ENCODE measurements at places on chromosomes 12 and 14.

- no peak for ATAC-seq
Observed at GRCh38 chr14:43356979-43357545, 1150.0 kb downstream of the FSCB start.

DNA sequence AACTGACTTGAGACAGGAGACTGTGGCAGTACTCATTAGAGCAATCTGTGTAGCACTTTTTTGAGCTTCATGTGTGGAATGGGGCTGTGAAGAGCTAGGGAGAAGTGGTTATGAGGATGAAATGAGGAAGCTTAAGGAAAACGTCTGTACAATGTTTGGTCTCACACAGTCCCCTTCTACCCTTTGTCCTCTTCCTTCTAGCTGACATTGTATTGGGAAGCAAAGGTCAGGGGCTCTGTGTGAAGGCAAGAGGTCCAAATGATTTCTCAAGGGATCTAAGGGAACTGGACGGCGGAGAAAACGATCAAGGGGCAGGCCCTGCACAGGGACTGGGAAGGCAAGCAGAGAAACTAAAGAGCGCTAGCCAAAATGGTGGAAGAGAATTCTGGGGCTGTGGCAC lies 13.1 kb upstream of the CIPC start:
- no peak for ATAC-seq

- no peak for ATAC-seq
Observed at GRCh38 chr14:92710001-92710341, 38.5 kb downstream of the LGMN start.

DNA sequence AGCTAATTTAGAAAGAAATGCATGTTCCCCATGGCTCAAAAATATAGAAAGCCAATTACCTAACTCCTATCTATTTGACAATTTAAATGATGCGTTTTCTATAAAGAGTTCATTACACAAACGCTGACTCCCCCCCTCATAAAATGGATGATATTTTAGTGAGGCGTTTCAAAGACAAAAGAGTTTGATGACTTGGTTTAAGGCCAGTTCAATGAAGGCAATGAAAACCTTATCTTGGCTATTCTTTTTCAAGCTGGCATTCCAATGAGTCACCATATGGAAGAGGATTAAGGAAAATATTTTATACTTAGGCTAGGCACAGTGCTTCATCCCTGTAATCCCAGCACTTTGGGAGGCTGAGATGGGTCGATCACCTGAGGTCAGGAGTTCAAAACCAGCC lies 62.7 kb downstream of the HMGA2 start:
- no peak for ATAC-seq

DNA sequence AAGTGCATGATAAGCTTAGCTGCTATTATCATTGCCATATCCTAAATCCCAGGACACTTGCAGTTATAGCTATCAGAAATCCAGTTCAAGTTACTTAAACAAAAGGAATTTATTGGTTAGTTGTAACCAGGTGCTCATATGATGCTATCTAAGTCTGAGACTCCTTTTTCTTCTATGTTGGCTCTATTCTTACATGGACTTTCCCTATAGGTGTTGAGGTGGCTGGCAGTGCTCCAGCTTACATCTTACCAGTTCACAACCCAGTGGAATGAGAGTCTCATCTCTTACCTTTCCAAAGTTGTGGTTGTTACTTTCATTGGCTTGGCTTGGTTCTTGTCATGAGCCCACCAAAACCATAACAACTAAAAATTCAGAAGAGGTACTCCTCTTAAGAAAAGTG lies 94.6 kb downstream of the DACT1 start:
- no peak for ATAC-seq

GRCh38 chr12:132956011-132956788 lies at the start of gene ZNF605:
Gene ZNF605, minus strand, starts transcription at chr12:132956306. Its CDS starts 10,671 bp downstream, at chr12:132945635.
- ATAC-seq: peak; percentile 95

DNA sequence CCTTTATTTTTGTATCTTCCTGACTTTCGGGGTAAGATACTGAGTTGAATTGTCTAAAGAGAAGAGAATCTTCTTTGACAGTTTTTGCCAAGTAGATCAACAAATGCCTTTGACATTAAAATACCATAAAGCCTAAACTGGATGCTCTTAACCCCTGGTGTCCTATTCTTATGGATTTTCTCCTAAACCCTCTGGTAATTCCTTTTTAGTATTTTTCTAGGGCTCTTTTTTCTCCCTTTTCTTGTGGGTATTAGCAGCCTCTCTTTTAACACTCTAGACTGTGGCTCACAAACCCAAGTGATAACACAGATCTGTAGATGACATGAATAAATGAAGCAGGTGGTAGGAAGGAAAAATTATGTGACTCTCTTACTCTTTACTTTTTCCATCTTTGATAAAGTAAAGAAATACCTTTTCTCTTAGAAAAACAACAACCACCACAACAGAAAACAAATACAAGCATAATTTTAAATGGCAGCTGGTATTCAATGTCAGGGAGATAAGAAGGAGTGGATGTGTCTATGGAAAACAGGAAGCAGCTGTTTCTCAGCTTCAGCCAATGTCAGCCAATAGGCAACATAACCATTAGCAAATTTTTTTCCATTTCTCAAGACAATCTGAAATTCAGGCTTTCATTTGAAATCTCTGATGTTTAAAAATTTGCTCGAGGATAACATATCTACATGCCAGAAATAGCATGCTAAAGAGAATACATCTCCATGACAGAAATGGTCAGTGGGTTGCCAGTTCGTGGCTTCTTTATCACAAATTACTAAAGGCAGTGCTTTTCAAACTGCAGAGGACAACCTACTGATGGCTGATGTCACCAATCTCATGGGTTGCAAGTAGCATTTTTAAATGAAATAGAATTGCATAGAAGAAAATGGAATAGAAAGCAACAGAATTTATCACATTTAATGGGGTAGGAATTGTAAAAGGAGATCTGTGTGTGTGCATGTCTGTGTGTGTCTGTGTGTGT lies 123.1 kb upstream of the KRR1 start:
- no peak for ATAC-seq

DNA sequence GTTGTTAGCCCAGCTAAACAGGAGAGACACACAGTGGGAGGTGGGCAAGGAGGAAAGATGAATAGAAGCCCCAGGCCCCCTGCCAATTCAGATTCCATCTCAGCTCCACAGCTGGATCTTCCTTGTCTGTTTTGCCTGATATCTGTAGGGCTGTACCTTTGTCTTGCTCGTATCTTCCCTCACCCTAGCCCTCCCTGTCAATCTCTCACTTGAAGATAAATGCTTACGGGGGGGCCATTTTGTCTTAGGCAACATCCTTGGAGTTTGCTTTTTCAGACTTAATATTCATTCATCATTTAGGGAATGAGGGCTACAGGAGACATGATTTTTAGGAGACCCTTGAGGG lies 2.4 kb downstream of the KIF5A start:
- no peak for ATAC-seq

DNA sequence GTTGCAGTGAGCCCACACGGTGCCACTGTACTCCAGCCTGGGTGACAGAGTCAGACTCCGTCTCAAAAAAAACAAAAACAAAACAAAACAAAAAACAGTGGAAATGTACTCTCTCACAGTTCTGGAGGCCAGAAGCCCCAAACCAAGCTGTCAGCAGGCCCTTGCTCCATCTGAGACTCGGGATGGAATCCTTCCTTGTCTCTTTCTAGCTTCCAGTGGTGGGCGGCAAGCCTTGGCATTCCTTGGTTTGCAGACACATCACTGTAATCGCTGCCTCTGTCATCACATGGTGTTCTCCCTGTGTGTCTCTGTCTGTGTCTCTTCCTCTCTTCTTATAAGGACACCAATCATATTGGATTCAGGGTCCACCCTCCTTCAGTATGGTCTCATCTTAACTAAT lies 6.4 kb downstream of the TNS2 start:
- no peak for ATAC-seq

DNA sequence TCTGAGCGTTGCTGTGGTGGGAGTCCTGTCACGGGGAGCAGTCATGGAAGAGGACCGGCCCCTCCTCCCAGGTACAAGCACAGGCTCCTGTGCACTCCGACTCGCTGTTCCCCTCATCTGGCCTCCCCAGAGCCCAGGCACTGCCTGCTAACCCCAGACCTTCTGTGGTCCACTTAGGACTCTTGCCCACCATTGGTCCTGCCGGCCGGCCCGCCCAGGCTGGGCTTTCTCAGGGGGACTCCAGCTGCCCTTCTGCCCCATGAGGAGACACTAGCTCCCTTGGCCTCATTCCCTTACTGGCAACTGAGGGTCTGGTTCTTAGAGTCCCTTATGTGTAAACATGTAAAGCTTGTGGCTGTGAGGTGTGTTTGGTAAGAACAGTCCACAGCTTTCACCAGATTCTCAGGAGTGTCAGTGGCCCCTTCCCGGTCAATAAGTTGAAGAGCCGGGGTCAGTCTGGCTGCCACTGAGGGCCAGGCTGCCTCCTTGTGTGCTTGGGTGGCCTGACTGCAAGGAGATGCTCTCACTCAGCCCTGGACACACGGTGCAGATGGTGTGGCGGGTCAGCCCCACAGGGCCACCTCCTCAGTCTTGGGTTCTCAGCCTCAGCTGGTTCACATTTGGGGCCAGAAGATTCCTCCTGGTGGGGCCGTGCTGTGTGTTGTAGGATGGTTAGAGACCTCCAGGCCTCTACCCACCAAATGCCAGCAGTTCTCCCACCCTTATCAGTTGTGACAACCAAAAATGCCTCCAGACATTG lies 43.6 kb downstream of the DDX51 start:
- no peak for ATAC-seq

- ATAC-seq: no peak
Observed at GRCh38 chr14:44297437-44297836, 209.6 kb downstream of the FSCB start.

DNA sequence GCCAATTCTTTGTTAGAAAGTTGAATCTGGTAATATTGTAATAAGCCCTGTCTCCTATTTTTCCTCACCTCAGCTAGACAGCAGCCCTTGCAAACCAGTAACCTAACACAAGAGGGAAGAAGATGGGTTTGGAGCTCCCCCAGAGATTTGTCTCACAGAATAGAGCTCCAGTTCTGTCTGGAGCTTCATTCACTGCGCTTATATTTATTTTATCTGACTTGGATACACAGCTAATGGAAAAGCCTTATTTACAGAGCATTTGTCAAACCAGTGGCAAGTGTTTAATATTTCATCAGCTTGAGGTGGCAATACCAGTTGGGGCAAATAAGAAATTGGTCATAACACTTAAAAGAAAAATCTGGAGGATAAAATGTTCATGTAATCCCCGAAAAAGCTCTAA lies 1094.0 kb downstream of the FSCB start:
- ATAC-seq: no peak

DNA sequence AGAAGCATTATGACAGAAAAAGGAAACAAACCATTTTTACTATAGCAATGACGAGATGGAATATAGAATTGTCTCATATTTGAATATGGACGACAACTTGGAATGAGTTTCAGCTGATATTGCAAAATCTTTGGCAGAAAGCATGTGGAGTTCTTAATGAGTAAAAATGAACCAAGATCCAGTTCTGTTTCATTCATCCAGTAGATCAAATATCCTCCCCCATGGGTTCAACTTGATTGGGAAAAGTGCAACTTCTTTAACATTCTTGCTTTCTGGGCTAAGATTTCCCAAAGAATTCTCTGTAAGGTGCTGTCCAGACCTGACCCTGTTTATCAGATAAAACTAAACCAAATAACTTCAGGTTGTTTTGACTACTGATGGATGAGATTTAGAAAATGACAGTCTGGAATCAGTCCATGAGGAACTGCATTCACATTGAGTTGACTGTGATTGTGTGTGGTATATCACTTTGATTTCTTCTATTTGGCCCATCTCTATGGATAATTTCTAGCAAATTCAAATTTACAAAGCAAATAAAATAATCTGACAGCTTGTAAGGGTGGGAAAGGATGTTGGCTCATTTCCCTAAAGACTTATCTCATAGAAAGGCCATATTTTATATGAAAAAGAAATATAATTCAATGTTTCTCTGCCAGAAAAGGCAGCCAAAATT lies 267.4 kb downstream of the ADAMTS20 start:
- no peak for ATAC-seq

DNA sequence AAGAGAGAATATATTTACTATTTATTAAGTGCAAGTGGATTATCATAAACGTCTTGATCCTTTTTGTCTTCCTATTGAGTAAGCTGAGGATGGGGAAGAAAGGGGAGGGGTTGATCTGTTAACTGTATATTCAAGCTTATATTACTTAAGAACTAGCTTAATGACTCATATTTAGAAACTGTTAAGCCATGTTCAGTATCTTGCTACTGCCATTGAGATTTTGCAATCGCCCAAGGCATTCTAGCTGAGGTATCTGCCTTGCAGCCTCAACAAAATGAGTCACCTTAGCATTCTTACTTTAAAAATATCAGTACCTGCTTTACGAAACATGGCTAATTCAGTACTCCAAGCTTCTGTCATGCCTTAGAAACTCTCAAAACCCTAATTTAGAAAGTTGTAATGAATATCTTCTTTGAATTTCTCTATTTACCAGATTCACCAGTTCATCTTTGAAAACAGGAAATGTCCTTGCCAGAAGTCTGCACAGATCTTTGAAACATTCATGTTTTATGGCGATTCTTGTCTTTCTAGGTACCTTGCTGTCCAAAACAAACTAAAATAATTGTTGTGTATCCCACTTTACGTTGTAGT lies 76.1 kb downstream of the ALG10B start:
- no peak for ATAC-seq

DNA sequence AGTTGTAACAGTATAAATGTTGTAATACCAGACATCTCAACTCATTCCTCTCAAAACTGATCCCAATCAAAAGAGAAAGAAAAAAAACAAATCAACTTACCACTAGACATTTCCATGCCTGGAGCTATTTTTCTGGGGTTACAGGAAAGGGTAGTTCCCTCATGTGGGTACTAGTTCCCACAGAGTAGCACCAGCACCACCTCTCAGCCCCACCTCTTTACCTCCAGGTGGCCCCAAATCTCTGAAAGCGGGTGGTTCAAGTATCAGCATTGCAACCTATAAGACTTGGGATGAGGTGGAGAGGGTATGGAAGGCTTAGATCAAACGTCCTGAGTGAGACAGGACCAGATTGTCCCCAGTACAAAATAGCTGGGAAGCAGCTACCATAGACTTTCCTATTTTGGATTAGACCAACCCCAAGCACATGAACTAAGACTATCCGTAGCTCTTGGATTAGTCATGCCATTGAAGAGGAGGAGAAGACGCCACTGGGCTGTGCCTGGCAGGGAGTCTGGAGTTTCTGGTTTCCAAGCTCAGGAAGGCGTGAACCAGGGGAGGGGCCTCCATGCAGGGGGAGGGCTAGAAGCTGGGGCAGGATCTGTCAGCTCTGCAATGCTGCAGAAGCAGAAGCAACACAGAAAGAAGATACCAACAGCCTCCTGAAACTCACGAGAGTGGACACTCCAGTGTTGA lies at the start of gene SLC39A2:
TSS of gene SLC39A2 (plus strand) at position 620 of the 693 bp plus-strand sequence. CDS start 154 bp downstream, outside the sequence.
- no peak for ATAC-seq

DNA sequence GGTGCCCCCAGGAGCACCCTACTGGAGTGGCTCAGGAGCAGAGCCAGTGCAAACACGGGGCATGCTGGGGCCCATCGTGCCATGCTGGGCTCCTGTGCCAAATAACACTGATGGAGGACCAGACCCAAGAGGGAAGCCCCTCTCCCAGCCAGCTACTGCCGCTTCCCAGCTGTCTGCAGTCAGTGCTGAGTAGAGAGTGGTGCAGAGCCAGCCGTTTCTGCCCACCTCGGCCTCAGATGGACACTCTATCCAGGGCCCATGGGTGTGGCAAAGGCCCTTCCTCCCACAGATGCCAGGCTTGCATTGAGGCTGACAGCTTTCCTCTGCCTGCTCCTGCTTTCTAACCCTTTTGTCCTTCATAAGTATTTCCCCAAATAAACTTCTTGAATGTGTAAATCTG lies 13.2 kb downstream of the CLBA1 start:
- no peak for ATAC-seq

- no peak for ATAC-seq
Observed at GRCh38 chr12:28750946-28751685, 398.0 kb upstream of the FAR2 start.

GRCh38 chr14:22432348-22432976 lies 156.6 kb downstream of the DAD1 start:
- ATAC-seq: peak; percentile 89

- ATAC-seq: no peak
Observed at GRCh38 chr12:110029290-110029815, 19.0 kb downstream of the C12orf76 start.
